ENCODE measurements at places on chromosomes 2 and 18.

- DNase-seq = no peak
Measured at GRCh38 chr2:84901593-84902120, 3.8 kb upstream of the TMSB10 start.

DNA sequence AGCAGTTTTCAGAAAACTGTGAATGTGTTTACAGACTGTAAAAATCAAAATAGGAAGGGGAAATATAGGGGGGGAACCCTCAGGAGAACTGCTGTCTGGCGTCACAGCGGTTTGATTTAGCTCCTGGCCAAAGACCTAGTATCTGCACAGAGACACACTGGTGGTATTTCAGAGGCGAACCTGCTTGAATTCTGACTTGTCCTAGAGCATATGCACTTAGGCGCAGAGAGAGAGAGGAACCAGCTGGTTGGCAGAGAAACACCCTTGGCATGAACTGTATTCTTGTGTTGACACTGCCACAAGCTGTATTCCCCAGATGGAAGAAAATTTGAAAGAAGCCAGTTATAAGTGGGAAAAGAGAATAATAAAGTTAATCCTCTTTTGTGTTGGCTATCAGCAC is 506.5 kb upstream of the NRP2 start:
- DNase-seq = no peak

- no peak for DNase-seq
Measured at GRCh38 chr2:219630770-219631405, 3.5 kb downstream of the SLC4A3 start.

- DNase-seq = no peak
Measured at GRCh38 chr2:181250691-181251090, 206.5 kb upstream of the ITGA4 start.

- DNase-seq = peak; percentile 85
Measured at GRCh38 chr2:219277703-219278654, 1.2 kb upstream of the DNAJB2 start.

- no peak for DNase-seq
Measured at GRCh38 chr2:88563129-88563528, 64.1 kb downstream of the EIF2AK3 start.

GRCh38 chr2:213157242-213157641 is 5.8 kb upstream of the IKZF2 start:
- no peak for DNase-seq

GRCh38 chr2:218039171-218039570 is 29.9 kb upstream of the RUFY4 start:
- peak; percentile 73 for DNase-seq

Measured in PC-3 (cell line).